Glutamatergic neuron (in vitro differentiated cells): ENCODE measurements at places on chromosomes 16 and 17. TPM values are rescaled to one million over a fixed set of nuclear protein-coding genes. Genes with fewer than 3 reads are reported as not detected.

Gene MYCBPAP
- 2.5 TPM for total RNA-seq

DNA sequence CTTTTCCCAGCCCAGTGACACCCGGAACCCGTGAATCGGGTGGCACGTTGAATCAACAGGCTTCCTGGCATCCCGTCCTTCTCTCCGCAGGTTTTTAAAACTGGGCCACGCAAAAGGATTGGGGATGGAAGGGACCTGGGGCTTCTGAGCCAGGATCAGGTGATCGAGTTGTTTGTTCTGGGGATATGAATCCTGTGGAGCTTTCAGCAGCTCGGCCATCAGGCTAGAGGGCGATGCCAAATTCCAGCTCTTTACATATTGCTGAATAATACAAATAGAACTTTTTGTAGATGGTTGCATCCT lies 473 bp downstream of the SUPT6H start:
- H3K27me3 ChIP-seq: peaks cover 3% of the 10 kb centered on the region
- peak overlapping the region; percentile 99 for H3K4me3 ChIP-seq
- H3K4me1 ChIP-seq: peaks cover 11% of the 10 kb centered on the region
- peak overlapping the region; percentile 96 for H3K27ac ChIP-seq

Gene SLFN12
- total RNA-seq: not detected

GRCh38 chr16:84115919-84116719 lies 623 bp downstream of the MBTPS1 start:
- peaks cover 4% of the 10 kb centered on the region for H3K27me3 ChIP-seq
- DNase-seq: no peak
- peak overlapping the region; percentile 98 for H3K4me3 ChIP-seq
- H3K4me1 ChIP-seq: peaks cover 6% of the 10 kb centered on the region
- peak overlapping the region; percentile 98 for H3K27ac ChIP-seq

DNA sequence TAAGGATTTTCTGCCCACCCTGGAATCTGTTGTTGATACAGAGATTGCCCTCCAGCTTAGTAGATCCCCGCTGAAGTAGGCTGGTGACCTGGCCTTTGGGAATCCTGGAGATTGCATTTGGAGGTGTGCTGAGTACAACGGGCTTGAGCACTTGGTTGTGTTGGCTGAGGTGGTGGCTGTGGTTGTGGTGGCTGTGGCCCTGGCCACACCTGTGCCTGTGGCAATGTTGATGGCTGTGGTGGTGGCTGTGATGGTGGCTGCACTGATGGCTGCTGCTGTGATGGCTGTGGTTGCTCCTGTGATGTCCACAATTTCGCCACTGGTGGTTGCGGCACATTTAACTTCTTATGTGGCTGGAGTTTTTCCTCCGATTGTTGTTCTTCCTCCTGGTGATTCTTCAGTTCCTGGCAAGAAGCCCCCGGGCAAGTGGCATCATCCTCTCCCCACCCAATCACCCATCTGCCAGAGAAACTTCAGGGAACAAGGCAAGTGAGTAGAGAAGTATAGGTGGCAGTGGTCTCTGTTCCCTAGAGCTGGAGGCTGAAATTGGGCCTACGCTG lies 4.2 kb downstream of the CCDC200 start:
- no peaks in the 10 kb centered on the region for H3K27me3 ChIP-seq
- no peak overlapping the region for H3K4me3 ChIP-seq

Gene TPSD1
- total RNA-seq: not detected

DNA sequence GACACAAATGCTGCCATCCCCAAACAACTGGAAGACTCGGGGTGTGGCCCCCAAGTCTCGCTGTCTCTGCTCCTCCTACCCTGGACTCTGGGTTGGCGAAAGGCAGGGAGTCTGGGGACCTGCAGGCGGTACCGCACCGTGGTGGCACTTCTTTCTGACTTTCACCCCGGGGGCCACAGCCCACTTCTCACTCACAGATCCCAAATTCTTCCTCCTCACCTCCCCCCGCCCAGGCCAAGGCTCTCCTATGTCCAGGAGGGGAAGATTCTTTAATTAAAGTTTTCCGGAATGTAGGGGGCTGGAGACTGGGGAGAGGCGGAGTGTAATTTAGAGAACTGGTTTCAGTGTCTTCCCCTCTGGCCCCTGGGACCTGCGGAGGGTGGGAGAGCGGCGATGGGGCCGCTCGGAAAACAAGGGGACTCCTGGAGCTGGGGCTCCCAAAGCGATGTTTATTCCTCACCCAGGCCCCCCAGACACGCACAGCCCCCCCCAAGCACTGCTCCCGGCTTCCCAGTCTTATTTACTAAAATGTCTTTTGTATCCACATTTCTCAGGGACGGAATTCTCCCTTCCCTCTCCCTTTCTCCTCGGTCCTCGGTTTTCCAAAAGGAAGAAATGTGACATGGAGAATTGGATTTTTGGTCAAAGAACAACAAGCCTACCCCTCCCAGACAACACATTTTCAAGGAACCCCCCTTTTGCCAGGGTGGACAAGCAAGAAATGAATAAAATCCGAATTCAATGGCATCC lies 1.2 kb downstream of the WNT3 start:
- DNase-seq: no peak
- no peak overlapping the region for H3K27ac ChIP-seq
- H3K36me3 ChIP-seq: no peaks in the 10 kb centered on the region
- H3K4me1 ChIP-seq: peaks cover 8% of the 10 kb centered on the region

GRCh38 chr17:64092952-64093451 lies 36.9 kb downstream of the ERN1 start:
- no peak for DNase-seq
- peaks cover 1% of the 10 kb centered on the region for H3K27me3 ChIP-seq
- H3K36me3 ChIP-seq: peaks cover 9% of the 10 kb centered on the region
- no peak overlapping the region for H3K4me3 ChIP-seq

DNA sequence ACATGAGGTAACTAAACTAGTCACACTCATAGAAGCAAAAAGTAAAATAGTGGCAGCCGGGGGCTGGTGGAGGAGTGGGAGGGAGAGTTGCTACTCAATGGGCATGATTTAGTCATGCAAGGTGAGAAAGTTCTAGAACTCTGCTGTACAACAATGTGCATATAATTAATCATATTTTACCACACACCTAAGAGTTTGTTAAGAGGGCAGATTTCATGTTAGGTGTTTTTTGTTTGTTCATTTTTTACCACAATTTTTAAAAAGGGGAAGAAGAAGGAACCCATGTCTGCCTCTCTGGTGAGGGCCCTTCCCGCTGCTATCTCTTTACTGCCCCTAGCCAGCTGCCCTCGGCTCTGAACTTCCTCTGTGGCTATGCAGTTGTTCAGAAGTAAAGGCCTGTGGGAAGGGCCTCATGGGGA lies 11.2 kb downstream of the CD300LB start:
- no peak overlapping the region for H3K27ac ChIP-seq
- DNase-seq: no peak
- H3K36me3 ChIP-seq: peaks cover 15% of the 10 kb centered on the region
- H3K27me3 ChIP-seq: peaks cover 4% of the 10 kb centered on the region
